Right ventricle myocardium inferior (tissue), 1 donor: ENCODE measurements at places on chromosomes 4 and X.
A peak's percentile ranks its signal among the peaks of the same experiment; 100 is the strongest.

- no peak for DNase-seq
Observed at GRCh38 chr4:156294577-156294976, 340.9 kb upstream of the CTSO start.

DNA sequence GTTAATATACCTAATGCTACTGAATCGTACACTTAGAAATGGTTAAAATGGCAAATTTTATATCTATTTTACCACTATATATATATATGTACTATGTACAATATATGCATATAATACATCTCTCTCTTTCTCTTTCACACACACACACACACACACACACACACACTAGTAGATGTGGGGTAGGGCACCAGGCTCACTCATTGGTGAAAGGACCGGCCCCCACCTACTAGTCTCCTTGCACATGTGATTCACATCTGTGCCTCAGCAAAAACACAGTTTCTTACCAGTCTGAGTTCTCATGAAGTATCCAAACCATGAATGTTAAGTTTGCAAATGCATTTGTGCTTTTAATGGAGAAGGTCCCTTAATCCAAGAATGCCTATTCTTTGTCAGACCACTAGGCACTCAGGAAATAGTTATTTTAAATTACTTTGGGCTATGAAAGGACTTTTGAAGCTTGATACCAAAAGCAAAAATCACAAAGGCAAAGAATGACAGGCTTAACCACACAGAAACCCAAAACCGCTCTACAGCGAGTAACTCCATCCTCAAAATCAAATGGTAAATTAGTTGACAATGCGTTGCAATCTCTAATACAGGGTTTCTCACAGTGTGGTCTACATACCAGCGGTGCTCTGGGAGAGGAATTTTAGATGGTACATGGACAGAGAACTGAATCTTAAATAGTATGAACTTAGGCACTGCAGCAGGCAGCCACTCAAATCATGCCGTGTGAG lies 5.8 kb downstream of the TSC22D3 start:
- no peak for DNase-seq

GRCh38 chrX:72694170-72694569 lies 19.9 kb downstream of the PHKA1 start:
- no peak for DNase-seq

GRCh38 chr4:173005912-173006633 lies 162.5 kb upstream of the GALNT7 start:
- DNase-seq = no peak

GRCh38 chr4:94995684-94996394 lies 238.1 kb downstream of the BMPR1B start:
- no peak for DNase-seq

DNA sequence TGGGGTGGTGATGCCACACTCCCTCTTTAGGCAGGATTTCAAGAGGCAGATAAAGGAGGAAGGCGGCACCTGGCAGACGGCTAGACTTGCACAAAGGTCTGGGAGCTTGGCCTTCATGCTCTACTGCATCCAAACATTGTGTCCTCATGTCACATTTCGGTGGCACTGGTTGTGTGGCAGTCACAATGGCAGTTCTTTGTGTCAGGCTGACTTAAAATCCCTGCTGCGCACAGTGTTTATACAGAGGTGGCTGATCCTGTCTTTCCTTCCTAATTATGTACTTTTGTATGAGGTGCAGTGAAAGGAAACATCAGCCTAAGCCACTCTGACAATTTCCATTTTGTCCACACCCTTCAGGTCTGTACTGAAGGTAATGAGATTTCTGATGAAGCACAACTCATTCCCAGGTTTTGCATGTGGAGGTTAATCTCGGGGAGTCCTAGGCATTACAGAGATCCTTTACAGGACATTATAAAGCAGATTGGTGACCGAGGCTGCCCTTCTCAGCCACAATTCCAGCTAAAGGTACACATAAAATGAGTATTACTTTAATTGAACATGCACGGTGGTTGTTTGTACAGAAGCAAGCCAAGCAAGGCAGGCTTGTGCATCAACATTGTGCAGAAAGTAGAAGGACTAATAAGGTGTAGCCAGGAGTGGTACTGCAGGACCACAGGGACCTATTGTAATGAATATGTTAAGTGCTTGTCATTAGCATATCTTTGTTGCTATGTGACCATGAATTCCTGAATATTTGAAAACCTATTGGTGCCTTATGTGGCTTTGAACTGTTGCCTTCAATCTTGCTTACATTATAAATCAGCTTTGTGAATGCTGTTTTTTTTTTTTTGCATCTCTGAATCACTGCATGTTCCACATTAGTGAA lies 147.6 kb downstream of the STK32B start:
- no peak for DNase-seq

DNA sequence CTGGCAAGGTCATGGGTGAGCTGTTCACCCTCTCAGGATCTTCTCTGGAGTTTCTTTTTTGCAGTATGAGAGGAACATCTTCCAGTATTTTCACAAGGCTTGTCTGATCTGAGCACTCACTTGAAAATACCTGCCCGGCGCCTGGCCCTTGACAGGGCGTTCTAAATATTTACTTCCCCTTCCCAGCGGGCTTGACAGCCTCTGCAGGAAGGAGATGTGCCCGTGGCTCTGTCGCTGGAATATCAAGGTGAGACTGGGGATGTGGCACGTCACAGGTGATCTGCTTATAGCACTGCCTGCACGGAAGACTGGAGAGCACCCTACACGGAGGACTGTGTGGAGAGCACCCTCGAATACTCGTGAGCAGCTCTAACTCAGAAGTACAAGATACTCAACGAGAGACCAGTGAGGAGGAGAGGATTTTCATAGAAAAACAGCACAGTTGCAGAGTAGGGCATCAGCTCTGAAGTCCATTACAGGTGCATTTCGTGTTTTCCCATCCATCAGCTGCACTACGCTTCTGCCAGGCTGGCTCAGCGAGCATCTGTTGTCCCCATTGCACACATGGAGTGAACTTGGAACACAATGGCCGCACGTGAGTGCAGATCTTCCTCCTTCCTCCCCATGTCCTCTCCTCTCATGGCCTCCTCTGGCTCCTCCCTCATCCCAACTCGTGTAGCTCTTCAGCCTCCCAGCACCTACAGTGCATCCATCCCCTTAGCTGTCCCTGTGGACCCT lies 32.1 kb downstream of the ZBTB49 start:
- no peak for DNase-seq

GRCh38 chr4:186724058-186724863 lies 605 bp upstream of the FAT1 start:
- peak; percentile 62 for DNase-seq

DNA sequence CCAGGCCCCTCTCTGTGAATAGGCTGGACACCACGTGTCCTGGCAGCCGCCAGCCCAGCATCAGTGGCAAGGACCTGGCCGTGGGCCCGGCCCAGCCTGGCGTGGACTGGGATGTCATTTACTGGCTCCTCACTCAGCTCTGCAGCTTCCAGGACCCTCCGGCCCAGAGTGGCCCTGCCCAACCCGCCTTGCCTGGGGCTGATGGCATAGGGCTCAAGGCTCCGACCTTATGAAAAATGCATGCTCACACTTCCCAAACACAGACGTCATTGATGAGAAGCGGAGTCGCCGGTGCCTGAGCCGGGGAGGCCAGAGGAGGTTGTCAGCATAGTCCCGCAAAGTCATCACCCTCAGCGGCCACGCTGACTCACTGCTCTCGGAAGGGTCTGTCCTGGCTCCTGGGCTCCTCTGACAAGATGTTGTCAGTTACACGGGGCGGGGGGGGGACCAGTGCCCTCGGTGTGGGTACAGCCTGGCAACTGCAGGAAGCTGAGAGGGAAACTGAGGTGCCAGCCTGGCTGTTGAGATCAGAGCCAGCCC lies 14.3 kb downstream of the CFAP99 start:
- DNase-seq = no peak
